Upper lobe of left lung (tissue), 6 donors: ENCODE measurements at places on chromosomes 1 and 21. TPM values are rescaled to one million over a fixed set of nuclear protein-coding genes. Genes with fewer than 3 reads are reported as not detected.

DNA sequence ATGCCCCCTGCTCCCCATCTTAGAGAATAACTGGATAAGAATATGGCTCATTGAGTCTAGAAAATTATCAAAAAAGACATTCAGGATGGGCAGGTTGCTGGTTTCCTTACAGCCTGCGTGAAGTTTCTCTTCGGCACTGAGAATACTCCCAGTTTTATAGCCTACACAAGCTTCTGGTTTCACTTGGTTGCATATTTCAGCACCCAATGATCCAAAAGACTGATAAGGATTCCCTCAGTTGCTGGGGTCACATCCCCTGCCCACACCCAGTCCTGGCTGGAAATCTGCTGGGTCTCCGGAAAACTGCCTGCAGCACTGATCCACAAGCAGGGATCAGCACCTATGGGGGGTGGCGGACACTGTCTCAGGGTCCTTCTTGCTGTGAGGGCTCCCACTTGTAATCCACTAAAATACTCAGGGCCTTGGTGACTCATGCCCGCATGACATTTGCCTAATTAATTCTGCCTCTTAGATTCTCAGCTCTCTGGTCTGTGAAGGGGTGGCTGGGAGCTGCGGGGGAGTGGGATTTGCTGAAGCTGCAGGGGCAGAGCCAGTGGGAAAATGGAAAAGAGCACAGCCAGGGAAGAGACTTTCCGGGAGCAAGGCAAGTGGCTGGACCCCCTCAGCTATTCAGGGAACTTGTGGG lies 142.5 kb downstream of the ZNF648 start:
- no peaks in the 10 kb centered on the region for H3K36me3 ChIP-seq
- no peak overlapping the region for H3K4me3 ChIP-seq
- DNase-seq = no peak

DNA sequence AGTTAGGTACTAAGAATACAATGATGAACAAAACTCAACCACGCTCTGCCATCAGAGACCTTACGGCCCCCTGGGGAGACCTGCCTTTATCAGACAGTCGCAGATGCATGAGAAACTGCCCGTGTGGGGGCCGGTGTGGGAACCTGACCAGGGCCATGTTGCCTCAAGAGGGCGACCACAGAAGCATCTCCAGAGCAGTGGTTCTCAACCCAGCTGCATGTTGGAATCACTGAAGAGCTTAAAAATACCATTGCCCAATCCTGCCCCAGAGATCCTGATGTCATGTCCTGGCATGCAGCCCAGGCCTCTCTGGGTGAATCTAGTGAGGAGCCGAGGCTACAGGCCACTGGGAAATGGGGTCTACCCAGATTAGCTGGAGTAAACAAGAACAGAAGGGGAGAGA lies 108.7 kb downstream of the PRDM2 start:
- no peak for DNase-seq
- H3K27ac ChIP-seq = no peak overlapping the region
- no peaks in the 10 kb centered on the region for H3K36me3 ChIP-seq
- H3K4me1 ChIP-seq = no peaks in the 10 kb centered on the region
- no peaks in the 10 kb centered on the region for H3K27me3 ChIP-seq

DNA sequence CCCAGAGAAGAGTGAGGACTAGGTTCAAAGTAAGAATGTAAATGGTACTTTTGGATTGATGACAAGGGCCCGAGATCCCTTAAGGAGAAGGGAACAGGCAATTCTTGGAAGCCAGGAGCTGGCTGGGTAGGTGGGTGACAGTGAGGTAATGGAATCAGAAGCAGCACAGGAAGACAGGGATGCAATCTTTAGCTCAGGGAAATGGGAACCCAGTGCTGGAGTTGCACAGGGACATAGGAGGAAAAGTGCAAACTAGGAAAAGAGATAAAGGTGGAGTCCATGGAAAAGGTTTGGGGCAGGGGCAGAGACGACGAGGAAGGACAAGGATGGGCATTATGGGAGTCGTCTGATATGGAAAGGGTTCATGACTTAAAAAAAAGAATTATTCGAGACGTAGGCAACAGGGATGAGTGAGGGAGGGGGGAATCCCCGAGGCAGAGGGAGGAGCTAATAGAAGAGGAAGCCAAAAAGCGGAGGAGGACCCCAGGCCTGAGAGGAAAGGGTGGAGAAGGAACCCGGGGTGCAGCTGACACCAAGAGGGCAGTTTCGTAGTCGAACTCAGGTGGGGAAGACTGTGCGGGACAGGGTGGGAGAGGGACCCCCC lies 495 bp downstream of the PI4KB start:
- H3K27me3 ChIP-seq = no peaks in the 10 kb centered on the region
- H3K36me3 ChIP-seq = peaks cover 22% of the 10 kb centered on the region
- H3K27ac ChIP-seq = peak overlapping the region; percentile 94
- peak overlapping the region; percentile 75 for H3K4me3 ChIP-seq
- H3K4me1 ChIP-seq = peaks cover 23% of the 10 kb centered on the region

DNA sequence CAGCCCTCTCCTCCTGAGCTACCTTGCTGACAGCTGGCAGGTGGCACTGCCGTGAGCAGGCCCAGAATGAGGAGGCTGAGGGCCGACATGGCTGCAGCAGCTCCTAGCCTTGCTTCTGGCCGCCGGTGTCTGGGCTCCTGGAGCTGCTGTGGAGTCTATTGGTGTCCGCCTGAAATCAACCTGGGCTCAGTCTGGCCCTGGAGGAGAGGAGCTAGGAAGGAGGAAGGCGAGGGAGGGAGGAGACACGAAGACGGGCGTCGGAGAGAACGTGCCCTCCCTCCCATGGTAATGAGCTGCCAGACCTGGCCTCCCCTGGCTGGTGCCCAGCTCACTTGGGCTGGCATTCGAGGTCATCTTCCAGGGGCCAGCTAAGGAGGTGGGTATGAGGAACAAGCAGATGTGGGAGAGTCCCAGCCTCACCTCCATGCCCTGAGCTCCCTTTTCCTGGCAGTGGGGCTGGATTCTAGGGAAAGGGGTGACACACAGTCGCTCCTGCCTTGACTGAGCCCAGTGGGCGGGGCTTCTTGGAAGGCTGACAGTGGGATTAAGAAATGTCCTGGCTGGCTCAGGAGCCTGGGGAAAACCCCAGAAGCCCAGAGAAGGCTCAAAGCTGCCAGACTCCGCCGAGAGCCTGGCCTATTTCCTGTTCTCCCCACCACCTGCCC lies at the start of gene PDZK1IP1:
Gene PDZK1IP1 (minus strand): TSS at position 193 of the 665 bp plus-strand sequence. CDS start 104 bp downstream, at position 89.
- H3K4me3 ChIP-seq = peak within 1 kb of the TSS; percentile 6
- no peaks in the 10 kb centered on the region for H3K27me3 ChIP-seq
- DNase-seq = peak; percentile 94
- H3K4me1 ChIP-seq = peaks cover 35% of the 10 kb centered on the region

- no peaks in the 10 kb centered on the region for H3K36me3 ChIP-seq
- H3K4me3 ChIP-seq = no peak overlapping the region
- H3K27ac ChIP-seq = no peak overlapping the region
- H3K27me3 ChIP-seq = no peaks in the 10 kb centered on the region
- H3K4me1 ChIP-seq = no peaks in the 10 kb centered on the region
- DNase-seq = no peak
Measured at GRCh38 chr21:29470397-29470796, 171.7 kb downstream of the BACH1 start.

STIL gene
- total RNA-seq = 4.9 TPM

DNA sequence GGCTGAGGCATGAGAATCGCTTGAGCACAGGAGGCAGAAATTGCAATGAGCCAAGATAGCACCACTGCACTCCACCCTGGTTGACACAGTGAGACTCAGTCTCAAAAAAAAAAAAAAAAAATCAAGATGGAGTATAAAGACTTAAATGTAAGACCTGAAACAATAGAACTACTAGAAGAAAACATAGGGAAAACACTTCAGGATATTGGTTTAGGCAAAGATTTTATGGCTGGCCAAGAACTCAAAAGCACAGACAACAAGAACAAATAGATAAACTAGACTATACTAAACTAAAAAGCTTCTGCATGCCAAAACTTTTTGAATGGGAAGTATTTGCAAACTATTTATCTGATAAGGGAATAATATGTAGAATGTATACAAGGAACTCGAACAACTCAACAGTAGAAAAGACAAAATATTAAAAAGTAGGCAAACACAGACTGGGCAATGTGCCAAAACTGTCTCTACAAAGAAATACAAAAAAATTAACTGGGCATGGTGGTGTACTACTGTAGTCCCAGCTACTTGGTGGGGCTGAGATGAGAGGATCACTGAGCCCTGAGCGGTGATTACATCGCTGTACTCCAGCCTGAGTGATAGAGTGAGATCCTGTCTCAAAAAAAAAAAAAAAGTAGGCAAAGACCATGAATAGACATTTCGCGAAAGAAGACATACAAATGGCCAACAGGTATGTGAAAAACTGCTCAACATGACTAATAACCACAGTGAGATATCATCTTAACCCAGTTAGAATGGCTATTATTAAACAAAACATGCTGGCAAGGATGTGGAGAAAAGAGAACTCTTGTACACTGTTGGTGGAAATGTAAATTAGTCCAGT lies 25.3 kb downstream of the DTL start:
- no peaks in the 10 kb centered on the region for H3K36me3 ChIP-seq
- DNase-seq = no peak
- H3K27me3 ChIP-seq = no peaks in the 10 kb centered on the region
- H3K27ac ChIP-seq = no peak overlapping the region
- no peak overlapping the region for H3K4me3 ChIP-seq

- peaks cover 56% of the 10 kb centered on the region for H3K36me3 ChIP-seq
- H3K27me3 ChIP-seq = no peaks in the 10 kb centered on the region
- H3K4me3 ChIP-seq = no peak overlapping the region
Measured at GRCh38 chr1:55078470-55078869, 39.1 kb downstream of the PCSK9 start.

GRCh38 chr1:160090760-160091159 lies 7.7 kb downstream of the IGSF8 start:
- H3K27ac ChIP-seq = no peak overlapping the region
- no peaks in the 10 kb centered on the region for H3K27me3 ChIP-seq
- DNase-seq = no peak

TADA1 gene
- total RNA-seq = 8.0 TPM

DNA sequence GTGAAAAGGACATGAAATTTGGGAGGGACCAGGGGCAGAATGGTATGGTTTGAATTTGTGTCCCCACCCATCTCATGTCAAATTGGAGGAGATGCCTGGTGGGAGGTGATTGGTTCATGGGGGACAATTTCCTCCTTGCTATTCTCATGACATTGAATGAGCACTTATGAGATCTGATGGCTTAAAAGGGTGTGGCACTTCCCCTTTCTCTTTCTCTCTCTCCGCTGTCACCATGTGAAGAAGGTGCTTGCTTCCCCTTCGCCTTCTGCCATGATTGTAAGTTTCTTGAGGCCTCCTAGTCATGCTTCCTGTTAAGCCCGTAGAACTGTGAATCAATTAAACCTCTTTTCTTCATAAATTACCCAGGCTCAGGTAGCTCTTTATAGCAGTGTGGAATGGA lies 7.6 kb upstream of the GBP4 start:
- H3K27me3 ChIP-seq = no peaks in the 10 kb centered on the region
- no peak for DNase-seq
- no peak overlapping the region for H3K27ac ChIP-seq
- no peaks in the 10 kb centered on the region for H3K36me3 ChIP-seq
- H3K4me3 ChIP-seq = no peak overlapping the region
- H3K4me1 ChIP-seq = no peaks in the 10 kb centered on the region

DNA sequence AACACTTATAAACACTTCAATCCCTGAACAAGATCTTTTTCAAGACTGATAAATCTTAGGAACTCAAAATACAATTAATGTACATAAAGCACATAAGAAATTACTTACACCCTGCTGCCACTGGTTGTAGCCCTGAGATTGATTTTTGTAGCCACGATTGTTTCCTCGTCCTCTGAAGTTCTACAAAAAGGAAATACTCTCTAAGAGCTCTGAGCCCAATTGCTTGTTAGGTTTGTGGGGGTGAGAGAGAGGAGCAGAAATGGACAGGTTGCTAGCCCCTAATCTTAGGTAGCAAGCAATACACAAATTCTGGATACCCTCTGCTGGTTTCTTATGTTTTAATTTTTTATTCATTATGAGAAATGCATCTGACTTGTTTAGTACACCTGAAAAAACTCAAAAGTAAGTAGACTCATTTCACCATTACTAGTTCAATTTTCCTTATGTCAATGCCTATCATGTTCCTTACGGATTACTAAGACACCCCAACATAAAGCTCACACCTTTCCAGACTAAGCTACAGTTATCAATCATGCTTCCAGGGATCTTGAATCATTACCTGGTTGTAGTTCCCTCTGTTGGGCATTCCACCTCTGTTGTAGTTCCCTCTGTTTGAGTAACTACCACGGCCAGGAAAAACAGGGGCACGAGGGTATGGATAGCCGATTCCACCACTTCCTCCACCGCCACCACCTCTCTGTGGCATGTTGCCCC lies 9.3 kb downstream of the HNRNPU start:
- peak overlapping the region; percentile 42 for H3K27ac ChIP-seq
- H3K4me3 ChIP-seq = no peak overlapping the region
- peaks cover 20% of the 10 kb centered on the region for H3K4me1 ChIP-seq
- DNase-seq = no peak

GRCh38 chr1:119621705-119622104 lies 26.4 kb downstream of the ZNF697 start:
- H3K27me3 ChIP-seq = no peaks in the 10 kb centered on the region
- no peak overlapping the region for H3K4me3 ChIP-seq
- H3K36me3 ChIP-seq = peaks cover 36% of the 10 kb centered on the region
- H3K4me1 ChIP-seq = peaks cover 20% of the 10 kb centered on the region

DNA sequence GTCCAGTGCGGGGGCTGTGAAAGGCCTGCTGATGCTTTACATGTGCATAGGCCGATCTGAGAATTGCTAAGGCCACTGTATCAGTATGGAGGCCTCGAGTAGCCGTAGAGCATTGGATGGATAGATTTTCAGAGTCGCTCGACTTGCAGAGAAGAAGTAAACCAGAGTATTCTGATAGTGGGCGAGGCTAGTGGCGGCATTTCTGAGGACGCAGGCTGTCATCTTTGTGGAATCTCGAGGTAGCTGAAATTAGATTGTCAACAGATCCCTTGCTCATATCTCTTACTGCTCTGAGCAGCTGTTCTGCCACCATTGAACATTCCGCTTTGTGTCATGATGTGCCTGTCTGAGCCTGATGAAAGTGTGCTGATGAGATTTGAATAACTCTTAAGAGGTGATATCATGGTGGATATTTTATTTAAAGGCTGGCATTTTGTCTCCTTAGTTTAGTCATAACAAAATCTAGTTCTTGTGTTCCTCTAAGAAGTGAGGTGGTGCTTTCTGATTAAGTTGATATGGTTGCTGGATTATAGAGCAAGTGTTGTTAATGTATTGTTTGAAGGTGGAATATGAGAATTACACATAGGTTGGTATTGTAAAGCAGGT lies 1.5 kb downstream of the KIF1B start:
- H3K4me1 ChIP-seq = peaks cover 47% of the 10 kb centered on the region
- H3K27me3 ChIP-seq = no peaks in the 10 kb centered on the region
- no peaks in the 10 kb centered on the region for H3K36me3 ChIP-seq

OVAAL gene
- not detected for total RNA-seq
